ENCODE measurements at places on chromosomes 11 and 22. TPM values are rescaled to one million over a fixed set of nuclear protein-coding genes. Genes with fewer than 3 reads are reported as not detected.

INS gene
- total RNA-seq: not detected

SLC22A25 gene
- not detected for total RNA-seq

KCNJ5 gene
- total RNA-seq: 5.4 TPM

GRCh38 chr22:29539105-29539504 is 14.5 kb downstream of the THOC5 start:
- DNase-seq: no peak

CD248 gene
- 12.3 TPM for total RNA-seq

GRCh38 chr11:118239509-118240205 is 12.5 kb downstream of the MPZL3 start:
- no peak for DNase-seq

NLRP10 gene
- not detected for total RNA-seq

Measured in left ventricle myocardium inferior (tissue), 1 donor.